ENCODE measurements at places on chromosomes 11 and 22.
A peak's percentile ranks its signal among the peaks of the same experiment; 100 is the strongest.

DNA sequence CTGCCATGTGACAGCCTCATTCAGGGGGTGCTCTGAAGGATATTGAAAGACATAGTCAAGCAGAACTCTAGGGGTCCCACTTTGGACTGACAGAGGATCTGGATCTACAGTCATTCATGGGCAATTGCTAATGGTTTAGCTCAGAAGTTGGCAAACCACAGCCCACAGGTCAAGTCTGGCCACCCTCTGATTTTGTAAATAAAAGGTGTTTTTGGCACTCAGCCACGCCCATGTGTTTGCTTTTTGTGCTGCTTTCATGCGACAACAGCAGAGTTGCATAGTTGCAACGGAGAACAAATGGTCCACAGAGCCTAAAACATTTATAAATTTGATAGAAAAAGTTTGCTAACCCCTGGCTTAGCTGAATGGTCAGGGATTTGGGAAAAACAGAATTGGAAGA, 41.7 kb downstream of the RPS6KA4 start:
- DNase-seq, result no peak

DNA sequence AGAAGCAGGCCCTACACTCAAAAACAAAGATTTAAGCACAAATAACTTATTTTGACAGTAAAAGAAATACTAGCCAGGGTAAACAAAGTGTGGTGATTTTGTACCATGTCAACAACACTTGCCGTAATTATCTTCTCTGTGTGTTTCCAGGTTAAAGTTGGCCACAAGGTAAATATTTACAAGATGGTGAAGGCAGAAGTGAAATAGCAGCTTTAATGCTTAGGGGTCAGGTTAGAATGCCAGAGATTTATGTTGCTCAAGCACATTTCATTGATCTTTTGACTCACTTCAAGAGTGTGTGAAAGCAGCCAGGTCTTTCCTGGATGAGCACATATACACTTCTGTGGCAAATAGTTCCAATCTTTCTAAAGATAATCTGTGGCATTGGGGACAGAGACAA, 270.2 kb upstream of the LUZP2 start:
- no peak for DNase-seq

- no peak for DNase-seq
These were observed 78.9 kb downstream of the PPFIBP2 start for GRCh38 chr11:7592711-7593110.

DNA sequence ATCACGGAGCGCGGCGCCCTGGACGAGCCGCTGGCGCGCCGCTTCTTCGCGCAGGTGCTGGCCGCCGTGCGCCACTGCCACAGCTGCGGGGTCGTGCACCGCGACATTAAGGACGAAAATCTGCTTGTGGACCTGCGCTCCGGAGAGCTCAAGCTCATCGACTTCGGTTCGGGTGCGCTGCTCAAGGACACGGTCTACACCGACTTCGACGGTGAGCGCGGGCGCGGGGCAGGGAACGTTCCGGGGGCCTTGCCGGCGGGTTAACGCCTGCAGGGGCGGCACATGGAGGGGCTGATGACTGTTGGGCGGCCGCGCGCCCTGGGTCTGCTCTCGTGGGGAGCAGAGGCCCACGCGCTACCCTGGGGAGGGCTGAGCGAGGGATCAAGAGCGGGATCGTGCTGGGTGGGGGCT, 1.0 kb downstream of the PIM3 start:
- DNase-seq, result no peak

DNA sequence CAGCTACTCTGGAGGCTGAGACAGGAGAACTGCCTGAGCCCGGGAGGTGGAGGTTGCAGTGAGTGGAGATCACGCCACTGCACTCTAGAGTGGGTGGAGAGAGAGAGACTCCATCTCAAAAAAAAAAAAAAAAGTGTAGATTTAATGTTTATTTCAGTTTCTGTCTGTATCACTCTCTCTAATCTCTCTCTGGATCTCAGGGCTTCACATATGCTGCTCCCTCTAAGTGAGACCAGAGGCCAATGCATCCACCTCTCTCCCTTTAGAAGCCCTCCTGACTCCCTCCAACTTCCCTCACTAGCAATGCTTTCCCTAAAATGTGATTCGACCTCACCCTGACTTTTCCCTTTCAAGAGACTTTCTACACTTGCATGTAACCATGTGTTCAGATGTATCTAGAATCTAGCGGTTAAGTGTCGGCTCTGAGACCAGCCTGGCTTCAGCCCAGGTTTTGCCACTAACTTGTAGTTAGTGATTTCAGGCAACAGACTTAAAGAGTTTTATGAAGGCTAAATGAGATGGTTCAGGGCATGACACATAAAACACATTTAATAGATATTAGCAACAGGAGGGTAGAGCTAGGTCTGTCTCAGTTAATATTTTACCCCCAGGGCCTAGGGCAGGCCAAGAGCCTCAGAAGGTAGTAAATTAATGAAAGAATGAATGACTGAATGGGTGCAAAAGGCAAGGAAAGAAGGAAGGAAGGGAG, 364.3 kb downstream of the LARGE1 start:
- no peak for DNase-seq

DNA sequence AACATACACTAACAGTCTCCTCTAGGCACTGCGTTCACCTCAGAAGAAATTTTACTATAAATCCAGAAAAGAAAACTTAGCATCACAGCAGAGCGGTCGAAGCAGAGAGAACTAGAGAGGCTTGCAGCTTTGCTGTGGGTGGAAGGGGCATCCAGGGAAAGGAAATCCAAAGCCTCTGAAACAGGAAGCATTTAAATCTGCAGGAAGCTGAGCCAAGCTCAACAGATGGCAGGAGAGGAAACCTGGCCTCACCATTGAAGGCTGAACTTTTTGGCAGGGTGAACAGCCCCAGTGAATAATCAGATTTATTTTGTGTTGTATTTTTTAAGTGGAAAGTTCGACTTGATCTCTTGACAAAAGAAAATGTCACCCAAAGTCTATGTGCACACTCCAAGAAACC, 858.1 kb downstream of the OPCML start:
- no peak for DNase-seq

- DNase-seq, result peak; percentile 76
These were observed 51.8 kb downstream of the CD6 start for GRCh38 chr11:61023086-61023965.

GRCh38 chr11:34855754-34856095, 60.5 kb downstream of the APIP start:
- no peak for DNase-seq

DNA sequence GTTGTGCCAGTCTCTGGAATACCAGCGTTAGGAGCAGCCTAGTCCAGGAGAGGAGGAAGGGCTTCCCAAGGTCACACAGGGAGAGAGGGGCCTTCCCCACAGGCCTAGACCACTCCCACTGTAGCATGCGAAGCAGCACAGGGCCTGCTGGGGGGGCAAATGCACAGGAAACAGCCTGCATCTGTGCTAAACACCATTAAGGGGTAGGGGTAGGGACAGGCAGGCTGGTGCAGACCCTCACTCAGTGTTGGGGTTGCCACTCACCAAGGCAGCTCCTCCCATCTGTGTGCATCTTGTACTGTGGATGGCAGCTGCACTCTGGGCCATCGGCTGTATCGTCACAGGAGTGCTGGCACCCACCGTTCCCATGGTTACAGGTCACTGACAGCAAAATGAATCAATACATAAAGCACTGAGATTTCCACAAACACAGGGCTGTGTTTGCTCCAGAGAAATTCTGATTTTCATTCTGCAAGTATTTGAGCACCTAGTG, 24.9 kb downstream of the SCUBE2 start:
- DNase-seq, result no peak

GRCh38 chr11:114154271-114155047, 94.9 kb downstream of the ZBTB16 start:
- no peak for DNase-seq

- no peak for DNase-seq
These were observed 5.1 kb upstream of the PPP6R3 start for GRCh38 chr11:68455485-68455884.

DNA sequence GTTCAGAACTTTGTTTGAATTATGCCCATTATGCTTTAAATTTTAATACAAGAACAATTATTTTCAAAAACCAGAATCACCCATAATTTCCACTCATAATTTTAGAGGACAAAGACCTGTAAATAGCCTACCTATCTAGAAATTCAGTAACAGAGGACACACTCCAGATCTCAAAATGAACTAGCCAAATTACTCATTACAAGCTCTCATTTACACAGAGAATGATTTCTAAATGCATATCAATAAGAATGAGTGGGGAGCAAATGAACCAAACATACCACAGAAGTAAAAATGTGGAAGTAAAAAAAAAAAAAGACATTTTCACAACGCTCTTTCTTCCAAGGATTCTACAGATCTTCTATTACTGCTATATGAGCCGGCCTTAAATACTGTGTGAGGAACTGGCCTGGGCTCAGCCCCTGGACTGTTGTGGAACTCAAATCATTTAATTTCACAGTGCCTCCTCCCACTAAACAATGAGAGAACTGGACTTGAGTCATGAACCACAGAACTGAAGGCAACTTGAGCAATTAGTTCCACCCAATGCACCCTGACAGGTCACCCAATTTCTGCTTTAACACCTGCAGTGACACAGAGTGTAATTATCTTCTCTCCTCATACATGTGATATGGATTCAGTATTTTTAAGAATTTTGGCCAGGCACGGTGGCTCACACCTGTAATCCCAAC, 8.0 kb downstream of the MRTFA start:
- no peak for DNase-seq

- DNase-seq, result peak; percentile 94
These were observed 1.5 kb downstream of the LGALS1 start for GRCh38 chr22:37676736-37677492.

GRCh38 chr22:19983741-19984140, 32.9 kb downstream of the ARVCF start:
- DNase-seq, result no peak

DNA sequence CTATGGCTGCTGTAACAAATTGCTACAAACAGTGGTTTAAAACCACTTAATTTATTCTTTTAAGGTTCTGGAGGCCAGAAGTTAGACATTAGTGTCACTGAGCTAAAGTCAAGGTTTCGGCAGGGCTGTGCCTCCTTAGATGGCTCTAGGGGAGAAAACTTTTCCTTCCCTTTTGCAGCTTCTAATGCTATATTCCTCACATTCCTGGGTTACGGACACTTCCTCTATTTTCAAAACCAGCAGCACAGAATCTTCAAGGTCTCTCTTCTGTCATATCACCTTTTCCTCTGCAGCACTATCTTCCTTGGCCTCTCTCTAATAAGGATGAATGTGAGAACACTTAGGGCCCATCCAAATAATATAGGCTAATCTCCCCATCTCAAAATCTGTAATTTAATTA, 87.0 kb downstream of the C11orf87 start:
- DNase-seq, result no peak

DNA sequence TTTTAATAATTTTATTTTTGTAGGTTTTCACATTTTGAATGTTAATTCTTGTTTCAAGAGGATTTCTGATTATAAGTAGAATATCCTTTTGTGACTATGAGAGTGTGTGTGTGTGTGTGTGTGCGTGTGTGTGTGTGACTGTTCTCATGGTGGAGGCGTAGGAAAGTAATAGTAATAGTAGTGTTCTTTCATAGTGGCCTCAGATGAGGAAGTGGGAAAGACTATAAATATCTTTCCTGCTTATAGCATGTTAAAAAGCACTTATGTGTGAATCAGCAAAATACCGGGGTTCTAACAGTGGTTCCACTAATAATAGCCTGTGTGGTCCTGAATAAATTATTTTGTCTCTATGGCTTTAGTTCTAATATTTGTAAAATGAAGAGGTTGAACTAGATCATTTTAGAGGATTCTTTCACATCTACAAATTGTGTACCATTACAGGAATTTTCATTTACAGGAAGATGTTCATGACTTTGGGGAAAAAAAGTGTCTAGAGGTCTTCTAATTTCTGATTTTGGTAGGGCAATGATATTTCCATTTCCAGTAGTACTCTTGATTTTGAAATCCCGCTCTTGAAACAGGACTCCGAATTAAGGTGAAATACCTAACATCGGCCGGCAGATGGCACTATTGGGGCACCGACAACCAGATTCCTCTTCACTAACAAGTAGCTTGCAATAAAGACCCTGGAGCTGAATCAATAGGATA, 29.9 kb upstream of the OR10G7 start:
- peak; percentile 78 for DNase-seq

- no peak for DNase-seq
These were observed 238.7 kb upstream of the PLET1 start for GRCh38 chr11:112499153-112499880.

DNA sequence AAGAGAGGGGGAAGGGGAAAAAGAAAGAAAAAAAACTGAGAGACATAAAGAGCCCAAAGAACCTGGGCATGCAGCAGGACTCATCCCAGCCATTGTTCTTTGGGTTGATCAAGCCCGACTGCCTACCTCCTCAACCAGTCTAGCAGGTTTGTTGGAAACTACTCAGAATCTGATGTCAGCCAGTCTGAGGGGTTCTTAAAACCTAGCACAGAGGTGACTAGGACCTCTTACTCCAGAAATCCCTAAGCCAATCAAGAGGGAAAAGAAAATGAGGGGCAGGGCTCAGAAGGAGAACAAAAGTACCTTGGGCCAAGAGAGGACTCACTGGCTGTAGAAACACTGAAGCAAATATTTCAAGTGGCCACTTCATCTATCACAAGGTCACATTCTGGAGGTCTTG, 228.0 kb downstream of the AASDHPPT start:
- DNase-seq, result no peak

GRCh38 chr22:30887453-30887852, 81.1 kb downstream of the MORC2 start:
- DNase-seq, result no peak

- no peak for DNase-seq
These were observed 21.1 kb downstream of the MPPED1 start for GRCh38 chr22:43432883-43433415.

GRCh38 chr11:118491041-118491440, 36.2 kb upstream of the TTC36 start:
- DNase-seq, result no peak

DNA sequence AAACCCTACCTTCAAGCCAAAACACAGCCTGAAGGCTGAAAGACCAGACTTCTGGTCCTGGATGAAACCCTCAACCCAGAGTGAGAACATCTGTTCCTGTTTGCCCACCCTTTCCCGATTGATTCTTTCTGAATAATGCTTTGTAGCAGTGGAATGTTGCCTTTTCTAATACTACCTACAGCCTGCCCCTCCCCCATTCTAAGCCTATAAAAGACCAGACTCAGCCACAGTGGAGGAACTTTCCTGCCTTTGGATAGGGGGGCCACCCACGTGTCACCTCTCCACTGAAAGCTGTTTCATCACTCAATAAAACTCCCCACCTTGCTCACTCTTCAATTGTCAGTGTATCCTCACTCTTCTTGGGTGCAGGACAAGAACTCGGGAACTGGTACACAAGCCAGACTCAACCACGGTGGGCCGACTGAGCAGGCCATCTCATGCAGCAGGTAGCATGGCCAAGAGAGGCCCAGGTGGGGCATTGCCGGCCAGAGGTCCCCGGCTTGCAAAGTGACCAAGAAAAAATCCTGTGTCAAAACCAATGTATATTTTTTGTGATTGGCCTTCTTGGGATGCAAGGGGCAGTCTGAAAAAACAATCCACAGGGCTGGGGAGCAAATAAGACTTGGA, 6.6 kb upstream of the APOL6 start:
- DNase-seq, result no peak

GRCh38 chr22:23183061-23183698, 2.9 kb downstream of the BCR start:
- peak; percentile 10 for DNase-seq
